Osteoblast (primary cell): ENCODE measurements at places on chromosomes 5 and 9. TPM values are rescaled to one million over a fixed set of nuclear protein-coding genes. Genes with fewer than 3 reads are reported as not detected.

The FAM221B gene
- total RNA-seq: not detected in 2 replicates

The TCF7 gene
- total RNA-seq: 2.9 and 3.3 TPM in 2 replicates

GRCh38 chr5:54932789-54933188 is 52.6 kb downstream of the ESM1 start:
- no peak for DNase-seq

DNA sequence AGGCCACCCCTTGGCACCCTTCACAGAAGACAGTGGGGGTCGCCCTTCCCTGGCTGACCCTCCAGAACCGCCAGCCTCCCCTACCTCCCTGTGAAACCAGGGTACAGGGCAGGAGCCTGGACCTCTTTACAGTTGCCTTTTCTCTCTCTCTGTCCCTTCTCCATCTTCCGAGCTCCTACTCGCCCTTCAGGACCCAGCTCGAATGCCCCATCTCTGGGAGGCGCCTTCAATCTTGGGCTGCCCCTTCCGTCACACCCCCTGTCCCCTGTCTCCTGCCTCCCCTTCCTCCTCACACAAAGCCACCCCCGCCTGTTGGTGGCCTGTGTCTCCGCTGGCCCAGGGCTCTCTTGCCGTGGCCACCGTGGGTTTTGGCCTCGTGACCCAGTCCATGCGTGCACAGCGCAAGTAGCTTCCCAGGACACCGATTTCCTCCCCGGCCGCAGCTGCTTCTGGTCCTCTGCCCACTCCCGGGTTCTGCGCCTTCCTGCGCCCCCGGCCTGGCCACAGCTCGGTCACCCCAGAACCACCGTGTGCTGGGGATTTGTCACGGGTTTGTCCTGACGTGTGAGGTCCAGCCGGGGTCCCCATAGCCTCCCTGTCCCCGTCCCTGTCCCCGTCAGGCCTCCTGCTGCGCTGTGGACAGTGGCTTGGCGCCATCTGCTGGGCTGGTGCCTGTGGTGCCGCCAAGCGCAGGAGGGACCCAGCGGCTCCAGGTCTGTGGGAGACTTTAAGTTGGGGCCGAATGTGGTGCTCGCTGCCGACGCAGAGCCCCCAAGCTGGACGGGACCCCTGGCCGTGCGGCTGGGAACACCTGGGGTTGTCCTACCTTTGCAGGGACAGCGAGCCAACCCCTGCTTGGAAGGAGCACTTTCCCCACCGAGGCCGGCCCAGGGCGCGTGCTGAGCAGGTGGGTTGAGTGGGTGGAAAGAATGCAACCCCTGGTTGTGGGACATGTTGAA is 4.0 kb upstream of the TMEM250 start:
- peak; percentile 99 for DNase-seq

DNA sequence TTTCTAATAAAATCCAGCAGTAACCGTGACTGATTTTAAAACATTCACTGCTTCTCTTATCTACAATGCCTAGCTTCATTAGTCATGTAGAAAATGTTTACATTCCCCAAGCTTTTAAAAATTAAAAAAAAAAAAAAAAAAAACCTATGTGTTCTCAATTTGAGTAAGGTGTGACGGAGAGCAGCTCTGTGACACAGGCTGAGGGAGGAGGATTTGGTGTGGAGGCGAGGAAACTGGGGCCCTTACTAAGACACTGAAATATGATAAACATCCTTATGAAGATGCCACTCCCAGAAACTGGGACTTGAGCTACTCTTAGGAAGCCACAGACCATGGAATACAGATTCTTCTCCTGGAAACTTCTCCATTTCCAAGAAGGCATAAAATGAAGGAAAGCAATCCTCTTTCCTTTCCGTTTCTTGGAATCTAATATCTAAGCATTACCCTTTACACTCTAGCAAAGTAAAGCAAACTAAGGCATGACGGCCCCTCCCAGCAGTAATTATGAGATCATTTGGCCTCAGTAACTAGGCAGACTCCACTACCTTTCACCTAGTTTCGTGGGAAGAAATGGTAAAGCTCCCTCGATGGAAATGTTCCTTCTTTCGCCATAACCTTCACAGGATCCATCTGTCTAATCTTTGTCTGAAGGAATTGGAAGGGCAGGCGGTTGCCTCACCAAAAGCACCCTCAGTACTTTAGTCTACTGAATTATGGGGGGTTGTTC is 23.5 kb downstream of the GRAMD2B start:
- DNase-seq: peak; percentile 82

- peak; percentile 68 for DNase-seq
Measured at GRCh38 chr5:56585999-56586691, 229.2 kb upstream of the MAP3K1 start.

DNA sequence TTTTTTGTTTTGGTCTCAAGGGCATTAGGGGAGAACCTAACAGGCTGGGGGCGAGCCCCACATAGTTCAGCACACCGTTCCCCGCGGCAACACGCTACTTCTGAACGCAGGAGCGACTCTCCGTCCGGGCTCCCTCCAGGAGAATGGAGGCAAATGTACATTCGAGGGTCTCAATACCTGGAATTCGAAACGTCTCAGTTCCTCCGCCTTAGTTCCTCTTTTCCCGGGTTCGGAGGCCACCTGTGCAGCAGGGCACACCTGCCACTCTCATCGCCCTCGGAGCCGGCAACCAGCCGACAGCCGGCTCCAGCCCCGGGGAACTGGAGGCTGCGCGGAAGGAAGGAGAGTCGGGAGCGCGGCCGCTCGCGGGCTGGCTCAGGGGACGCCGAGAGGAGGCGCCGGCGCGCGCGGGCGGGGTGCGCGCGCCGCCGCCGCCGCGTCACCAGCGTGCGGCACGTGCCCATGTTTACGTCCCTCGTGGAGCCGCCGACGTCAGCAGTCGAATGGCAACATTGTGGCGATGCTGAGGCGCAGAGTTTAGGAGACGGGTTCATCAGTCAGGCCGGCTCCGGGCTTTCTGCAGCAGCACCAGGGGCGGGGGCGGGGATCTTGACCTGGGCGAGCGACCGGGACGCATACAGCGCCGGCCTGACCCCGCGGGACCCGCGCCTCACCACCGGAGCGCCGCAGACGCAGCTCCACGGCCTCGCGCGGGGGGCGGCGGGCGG is at the start of gene JMY:
Gene JMY, plus strand, starts transcription at position 498 of the 728 bp plus-strand sequence. CDS start 520 bp downstream, outside the sequence.
- DNase-seq: peak; percentile 99

DNA sequence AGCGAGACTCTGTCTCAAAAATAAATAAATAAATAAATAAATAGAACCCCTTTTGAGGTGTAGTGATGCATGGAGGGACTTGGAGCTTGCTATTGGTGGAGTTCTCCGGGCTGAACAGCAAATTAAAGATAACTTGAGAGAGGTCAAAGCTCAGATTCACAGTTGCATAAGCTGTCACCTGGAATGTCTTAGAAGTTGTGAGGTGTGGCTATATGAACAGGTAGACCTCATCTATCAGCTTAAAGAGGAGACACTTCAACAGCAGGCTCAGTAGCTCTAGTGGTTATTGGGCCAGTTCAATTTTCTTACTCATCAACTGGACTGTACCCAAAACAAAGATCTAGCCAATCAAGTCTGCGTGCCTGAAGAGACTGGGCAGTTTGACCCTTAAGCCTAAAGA is 11.7 kb upstream of the STING1 start:
- DNase-seq: no peak

DNA sequence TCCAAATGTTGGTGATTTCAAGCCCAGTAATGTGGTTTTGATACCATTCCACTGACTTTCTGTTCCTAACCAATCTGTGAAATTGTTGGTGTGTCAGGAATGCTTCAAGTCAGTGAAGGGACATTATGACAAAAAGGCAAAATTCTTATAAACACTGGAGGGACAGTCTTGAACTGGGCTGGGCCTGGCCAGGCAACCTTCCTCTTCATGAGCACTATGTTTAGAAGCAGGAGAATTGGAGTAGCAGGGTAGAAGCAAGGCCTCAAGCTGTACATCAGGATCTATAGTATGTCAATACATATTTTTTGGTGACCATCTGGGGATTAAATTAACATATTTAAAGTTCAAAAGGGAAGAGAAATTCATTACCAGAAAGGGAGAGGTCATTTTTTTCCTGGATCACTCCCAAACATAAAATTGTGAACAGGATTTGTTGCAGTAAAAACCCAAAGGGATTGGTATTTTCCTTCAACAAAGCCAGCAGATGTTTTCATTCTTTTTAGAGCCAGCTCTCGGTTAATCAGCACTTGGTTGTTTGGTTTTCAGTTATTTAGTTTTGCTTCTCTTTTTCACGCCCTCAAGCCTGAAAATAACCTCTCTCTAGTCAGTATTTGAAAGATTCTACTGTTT is 77.9 kb upstream of the PIK3R1 start:
- DNase-seq: peak; percentile 51

DNA sequence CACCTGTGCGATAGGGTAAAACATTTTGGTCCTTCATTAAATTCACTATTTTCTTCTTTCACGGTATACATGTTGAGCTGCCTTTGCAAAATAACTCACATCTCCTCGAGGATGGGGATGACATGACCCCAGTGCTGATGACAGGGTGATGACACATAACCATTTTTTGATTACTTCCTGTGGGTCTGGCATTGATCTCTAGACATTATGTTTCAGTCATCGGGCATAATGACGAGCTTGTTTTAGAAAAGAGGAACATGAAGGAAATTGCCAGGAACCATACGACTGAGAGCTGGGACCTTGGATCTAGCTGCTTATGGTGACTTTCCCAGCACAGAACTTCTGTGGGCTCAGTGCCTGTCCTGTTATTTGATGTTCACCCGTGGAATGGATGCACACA is 25.2 kb downstream of the COL5A1 start:
- DNase-seq: peak; percentile 90

DNA sequence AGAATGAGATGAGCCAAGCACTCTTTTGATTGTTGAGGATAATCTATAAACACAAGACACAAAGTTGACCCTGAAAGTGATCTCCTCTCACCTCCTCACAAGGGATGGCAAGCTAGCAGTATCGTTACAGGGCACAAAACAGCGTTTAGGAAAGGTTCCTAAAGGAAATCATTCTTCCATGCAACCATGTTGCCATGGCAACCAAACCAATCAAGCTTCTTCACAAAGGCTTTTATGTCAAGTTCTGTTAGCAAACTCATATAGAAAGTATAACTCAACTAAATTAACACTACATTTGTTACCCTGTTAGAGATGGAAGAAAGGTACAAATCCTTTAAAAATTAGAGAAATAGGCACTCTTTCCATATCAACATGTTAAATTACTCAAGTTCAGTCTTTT is 1016.8 kb upstream of the DMAC1 start:
- DNase-seq: no peak
